Activated CD8-positive, alpha-beta memory T cell treated with anti-CD3 and anti-CD28 coated beads for 1 hour (primary cell): ENCODE measurements at places on chromosomes 3 and 15.
A peak's percentile ranks its signal among the peaks of the same experiment; 100 is the strongest.

GRCh38 chr15:38427380-38427779, 26.5 kb upstream of the FAM98B start:
- DNase-seq, result no peak

DNA sequence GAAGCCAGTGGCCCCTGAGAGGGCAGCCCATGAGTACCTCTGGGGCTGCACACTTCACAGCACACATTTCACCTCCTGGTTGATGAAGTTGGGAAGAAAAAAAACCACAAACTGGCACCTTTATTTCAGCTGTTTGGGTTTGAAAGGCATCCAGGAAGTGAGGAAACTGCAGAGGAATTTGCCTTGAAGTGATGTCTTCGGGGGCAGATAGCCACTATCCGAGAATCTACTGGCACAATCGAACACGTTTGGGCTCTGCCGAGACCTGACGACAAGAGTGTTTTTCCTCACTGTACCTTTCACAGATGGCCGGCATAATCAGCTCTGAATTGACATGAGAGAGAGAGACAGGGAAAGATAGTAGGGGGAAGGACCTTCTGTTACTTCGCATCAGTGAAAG, 59.7 kb downstream of the LRIG1 start:
- no peak for DNase-seq

DNA sequence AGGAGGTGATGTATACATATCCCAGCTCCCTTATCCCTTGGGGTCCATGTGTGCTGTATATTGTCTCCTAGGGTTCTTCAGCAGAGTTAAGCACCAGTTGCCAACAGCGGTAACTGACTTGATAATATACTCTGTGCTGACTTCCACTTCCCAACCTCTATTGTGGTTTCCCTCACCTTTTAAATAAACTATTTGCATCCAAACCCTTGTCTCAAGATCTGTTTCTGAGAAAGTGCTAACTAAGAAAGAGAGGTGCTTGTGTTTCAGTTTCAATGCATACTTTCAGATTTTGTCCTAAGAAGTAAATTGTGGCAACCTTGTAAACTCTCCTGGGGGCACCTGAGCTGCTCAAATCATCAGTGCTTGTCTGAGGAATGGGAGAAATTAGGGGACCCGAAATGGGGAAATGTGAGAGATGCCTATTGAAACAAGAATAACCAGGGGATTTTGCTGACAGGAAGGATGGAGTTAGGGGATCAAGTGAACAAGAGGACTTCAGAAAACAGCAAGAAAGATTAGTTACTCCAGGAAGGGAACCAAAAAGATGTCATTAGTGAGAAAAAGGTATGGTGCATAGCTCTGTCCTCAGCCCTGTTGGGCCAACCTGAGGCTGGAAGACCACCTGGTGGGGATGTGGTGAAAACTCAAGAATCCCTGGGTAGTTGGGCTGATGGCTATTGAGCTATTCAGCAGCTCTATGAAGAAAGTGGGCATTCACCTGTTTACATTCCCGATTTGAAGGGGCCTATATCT, 50.9 kb upstream of the MRPL3 start:
- no peak for DNase-seq

GRCh38 chr15:88913017-88913849, at the start of gene MFGE8:
MFGE8 (minus strand) TSS chr15:88913379; CDS start chr15:88913319, 60 bp downstream.
- peak; percentile 57 for DNase-seq

- DNase-seq, result no peak
These were observed 36.3 kb downstream of the METTL6 start for GRCh38 chr3:15391007-15391406.
